ENCODE measurements at places on chromosomes 5 and 9. TPM values are rescaled to one million over a fixed set of nuclear protein-coding genes. Genes with fewer than 3 reads are reported as not detected.

The SLC36A2 gene
- not detected for total RNA-seq

The ANKRD34B gene
- total RNA-seq: 0.07 TPM

The SAXO1 gene
- not detected for total RNA-seq

The CEP78 gene
- total RNA-seq: 17.7 TPM

The STK32A gene
- total RNA-seq: 0.22 TPM

The ARRDC1 gene
- 26.7 TPM for total RNA-seq

The WNK2 gene
- total RNA-seq: 6.1 TPM

The BARX1 gene
- 12.5 TPM for total RNA-seq

The PCDHB3 gene
- total RNA-seq: 0.02 TPM

Data from A549 treated with CpdA at 1 μM for 4 hours (cell line).